ENCODE measurements at places on chromosomes 16 and 17.
A peak's percentile ranks its signal among the peaks of the same experiment; 100 is the strongest.

DNA sequence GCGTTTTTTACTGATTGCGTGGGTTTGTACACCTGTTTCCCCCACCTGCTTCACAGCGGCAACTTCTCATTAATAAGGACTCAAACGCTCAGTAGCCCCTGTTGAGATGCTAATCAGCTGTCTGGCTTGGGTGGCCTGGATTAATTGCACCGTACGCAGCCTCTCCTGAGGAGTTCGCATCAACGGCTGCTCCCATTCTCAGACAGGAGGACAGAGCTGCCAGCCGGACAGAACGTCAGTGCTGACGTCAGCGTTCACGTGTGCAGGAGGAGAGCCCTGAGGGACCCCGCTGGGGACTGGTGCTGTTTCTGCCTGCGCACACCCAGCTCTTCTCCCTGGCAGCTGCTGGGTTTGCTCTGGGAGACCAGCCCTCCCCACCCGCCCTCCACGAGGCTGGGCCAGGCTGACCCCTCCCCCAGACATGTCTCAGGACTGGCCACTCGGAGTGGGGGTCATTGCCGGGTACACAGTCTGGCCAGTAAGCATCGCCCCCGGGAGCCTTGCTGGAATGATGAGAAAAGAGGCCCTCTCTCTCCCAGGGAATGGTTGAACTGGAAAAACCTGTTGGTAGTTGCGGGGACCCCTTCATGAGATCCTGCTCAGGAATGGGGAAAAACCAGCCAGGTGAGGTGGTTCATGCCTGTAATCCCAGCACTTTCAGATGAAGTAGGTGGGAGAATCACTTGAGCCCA, 5.7 kb upstream of the BANP start:
- DNase-seq, result no peak

GRCh38 chr17:41437769-41438168, 3.0 kb downstream of the KRT38 start:
- no peak for DNase-seq

- DNase-seq, result peak; percentile 65
Measured at GRCh38 chr16:73172241-73172972, 124.5 kb upstream of the ZFHX3 start.

DNA sequence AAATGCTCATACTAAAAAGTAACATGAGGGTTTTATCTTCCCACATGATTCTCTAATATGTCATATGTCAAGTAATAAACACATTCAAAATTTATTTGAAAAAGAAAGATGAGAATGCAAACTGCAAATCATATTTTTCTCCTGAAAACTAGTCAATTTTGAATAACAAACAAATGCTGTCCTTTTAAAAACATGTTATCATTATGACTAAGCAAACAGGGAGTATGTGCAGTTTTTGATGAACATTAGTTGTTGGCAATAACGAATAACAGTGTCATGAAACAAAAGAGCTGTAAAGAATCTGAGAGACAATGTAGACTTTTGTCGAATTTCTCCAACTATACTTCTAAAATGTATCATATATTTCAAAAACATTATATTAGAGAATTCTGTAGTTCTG, 34.8 kb downstream of the RPGRIP1L start:
- DNase-seq, result no peak

GRCh38 chr16:64144617-64145016, 977.2 kb downstream of the CDH11 start:
- DNase-seq, result no peak

GRCh38 chr17:58387834-58388233, 29.5 kb downstream of the RNF43 start:
- no peak for DNase-seq

GRCh38 chr17:77836557-77837041, 121.9 kb upstream of the TNRC6C start:
- DNase-seq, result no peak

GRCh38 chr16:85349365-85350145, 237.3 kb upstream of the CIBAR2 start:
- DNase-seq, result no peak

DNA sequence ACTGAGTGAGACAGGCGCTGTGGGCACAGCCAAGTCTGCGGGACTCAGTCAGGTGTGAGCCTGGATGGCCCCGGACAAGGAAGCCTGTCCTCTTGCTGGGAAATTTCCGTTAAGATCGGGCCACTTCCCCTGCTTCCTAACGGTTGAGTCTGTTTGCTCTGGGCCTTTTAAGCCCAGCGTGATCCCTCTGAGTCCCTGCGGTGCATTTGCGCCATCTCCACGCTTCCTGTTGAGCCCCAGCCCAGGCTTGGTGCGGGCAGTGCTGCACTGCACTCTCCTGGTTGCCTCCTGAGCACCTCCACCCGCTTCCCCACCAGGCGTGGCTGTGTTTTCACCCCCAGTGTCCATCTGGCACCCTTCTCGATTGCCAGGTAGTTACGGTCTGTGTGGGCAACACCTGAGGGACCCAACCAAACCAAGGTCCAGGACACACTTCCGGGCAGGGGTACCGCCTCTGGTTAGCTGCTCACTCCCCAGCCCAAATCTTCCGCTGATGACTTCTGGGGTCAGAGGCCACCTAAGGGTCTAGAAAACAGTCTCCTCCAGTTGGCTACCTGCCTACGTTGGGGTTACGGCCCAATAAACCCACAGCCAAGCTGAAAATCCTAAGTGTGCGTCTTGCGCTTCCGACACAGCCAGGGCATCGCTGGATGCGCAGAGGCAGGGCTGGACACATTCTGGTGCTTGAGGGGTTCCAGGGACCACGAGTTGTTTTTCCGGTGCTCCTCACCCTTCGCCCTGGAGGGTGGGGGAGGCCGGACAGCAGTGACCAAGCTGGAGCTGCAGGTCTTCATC, 1.4 kb upstream of the SLC25A10 start:
- no peak for DNase-seq

DNA sequence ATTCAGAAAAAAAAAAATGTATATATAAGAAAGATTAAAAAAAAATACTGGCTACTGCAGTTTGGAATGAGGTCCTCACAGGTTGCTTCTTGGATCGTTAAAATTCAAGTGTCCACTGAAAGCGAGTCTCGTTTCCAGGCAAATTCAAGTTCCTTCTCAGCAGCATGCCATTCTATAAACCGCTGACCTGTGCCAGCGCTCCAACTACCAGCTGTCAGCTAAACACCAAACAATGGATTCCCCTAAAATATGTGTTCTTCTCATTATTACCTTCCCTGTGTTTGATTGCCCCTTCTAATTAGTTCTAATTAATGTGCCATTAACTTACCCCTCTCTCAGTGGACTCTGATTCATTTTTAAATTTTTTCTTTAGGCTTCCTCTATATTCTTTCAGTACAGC, 92.4 kb downstream of the DNAH9 start:
- no peak for DNase-seq

GRCh38 chr17:63943745-63944144, 11.6 kb upstream of the CD79B start:
- DNase-seq, result no peak

- DNase-seq, result no peak
Measured at GRCh38 chr17:4485676-4486646, 12.7 kb upstream of the SPNS2 start.

DNA sequence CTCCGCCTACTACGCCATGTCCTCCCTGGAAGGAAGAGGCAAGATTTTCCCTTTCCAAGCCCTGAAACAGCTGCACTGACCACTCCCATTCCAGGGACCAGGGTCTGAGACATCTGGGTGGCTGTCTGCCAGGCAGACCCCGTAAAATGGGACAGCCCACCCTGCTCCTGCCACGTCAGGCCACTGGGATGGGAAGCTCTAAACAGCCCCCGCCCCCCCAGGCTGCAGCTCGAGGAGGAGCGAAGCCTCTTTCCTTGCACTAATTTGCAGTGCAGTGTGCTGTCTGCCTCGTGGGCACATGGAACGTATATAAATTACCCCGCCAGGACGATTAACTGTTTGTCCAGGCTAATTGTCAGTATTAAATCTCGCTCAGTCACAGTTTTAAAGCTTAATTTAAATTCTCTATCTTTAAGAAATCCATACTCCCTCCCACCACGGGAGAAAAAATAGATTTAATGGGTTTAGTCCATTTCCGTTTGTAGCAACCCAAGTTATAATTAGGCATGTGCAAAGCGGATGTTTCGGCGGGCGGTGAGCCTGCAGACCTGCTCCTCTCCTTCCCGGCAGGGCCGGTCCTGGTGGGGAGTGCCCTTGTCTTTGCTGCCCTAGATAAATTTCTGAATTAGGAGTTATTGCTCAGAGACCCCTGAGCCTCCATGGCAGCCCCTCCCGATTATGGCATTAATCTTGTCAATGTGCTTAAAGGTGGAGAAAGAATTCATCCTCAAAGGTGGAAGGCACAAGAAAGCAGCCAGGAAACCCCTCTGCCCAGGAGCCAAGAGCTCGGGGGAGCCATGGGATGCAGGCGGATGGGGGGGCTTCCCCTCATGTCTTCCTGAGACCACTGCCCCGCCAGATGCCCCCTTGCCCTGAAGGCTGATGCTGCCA, 268.0 kb upstream of the TNRC6C start:
- no peak for DNase-seq

- no peak for DNase-seq
Measured at GRCh38 chr16:66275775-66276428, 90.6 kb upstream of the CDH5 start.

GRCh38 chr16:57620335-57621231, 7.8 kb upstream of the ADGRG1 start:
- no peak for DNase-seq

DNA sequence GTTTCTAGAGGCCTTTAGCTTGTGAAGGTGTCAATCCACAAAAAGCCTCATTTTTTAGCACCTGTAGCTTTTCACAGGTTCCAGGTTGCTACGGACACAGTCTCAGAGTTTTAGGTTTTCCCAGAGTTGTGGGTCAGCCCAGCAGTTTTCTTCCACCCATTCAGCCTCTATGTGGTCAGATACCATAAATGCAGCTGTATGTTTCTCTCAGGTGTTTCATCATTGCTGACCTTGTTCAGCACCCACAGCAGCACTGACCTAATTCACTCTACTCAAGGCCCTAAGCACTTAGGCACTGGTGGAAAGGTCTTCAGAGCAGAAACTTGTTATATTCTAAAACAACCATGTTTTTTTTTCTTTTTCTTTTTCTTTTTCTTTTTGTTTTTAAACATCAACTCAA, 15.0 kb upstream of the SPACA3 start:
- DNase-seq, result no peak

GRCh38 chr17:17855976-17856375, 19.2 kb upstream of the SREBF1 start:
- DNase-seq, result no peak

DNA sequence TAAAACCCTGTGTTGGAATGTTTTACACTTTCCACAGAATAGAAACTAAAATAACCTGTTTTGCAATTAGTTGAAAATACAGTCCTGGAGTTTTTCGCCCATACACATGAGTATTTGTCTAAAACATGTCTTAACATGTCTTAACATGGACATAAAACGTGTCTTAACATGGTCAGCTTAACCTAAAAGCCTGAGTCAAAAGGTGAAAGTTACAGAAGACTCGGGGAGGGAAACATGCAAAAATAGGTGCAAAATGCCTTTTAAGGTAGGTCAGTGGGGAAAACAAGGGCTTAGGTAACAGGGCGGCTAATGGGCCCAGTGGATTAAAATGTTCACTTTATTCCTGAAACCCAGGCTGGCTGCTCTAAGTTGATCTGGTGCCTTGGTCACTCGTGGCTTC, 56.1 kb upstream of the RBL2 start:
- DNase-seq, result no peak

- DNase-seq, result no peak
Measured at GRCh38 chr16:81832801-81833547, 53.9 kb downstream of the PLCG2 start.

DNA sequence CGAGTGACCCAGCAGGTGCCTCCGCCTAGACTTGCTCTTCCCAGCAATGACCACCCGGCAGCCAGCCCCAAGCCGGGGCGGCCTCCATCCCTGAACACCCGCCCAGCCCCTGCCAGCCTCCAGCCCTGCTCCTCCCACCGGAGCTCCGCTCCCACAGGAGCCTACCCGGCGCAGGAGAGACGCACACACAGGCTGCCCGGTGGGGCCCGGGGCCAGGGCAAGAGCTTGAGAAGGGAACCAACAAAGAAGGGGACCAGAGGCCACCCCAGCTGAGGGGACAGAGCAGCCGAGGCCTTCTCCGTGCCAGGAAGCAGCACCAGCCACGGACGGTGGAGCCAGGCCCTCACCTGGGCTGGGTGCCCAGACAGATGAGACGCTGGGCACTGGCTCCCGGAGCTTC, 13.8 kb downstream of the PKD1 start:
- no peak for DNase-seq

DNA sequence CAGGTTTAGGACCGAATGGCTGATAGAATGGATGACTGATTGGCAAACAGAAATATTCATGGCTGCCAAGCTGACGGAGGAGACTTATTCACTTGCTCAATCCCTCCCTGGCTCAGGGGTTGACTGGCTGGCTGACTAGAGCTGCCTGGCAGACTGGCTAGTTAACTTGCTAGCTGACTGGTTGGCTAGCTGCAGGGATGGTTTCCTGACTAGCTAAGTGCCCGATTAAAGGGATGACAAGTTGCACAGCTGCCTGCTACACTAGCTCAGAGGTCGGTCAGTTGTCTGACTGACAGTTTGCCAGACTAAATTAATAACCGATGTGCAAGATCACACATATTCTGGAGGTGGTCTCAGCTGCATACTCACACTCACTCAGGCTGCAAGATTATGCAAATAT, 1208.4 kb upstream of the CDH8 start:
- DNase-seq, result no peak

GRCh38 chr17:48593840-48594537, 410 bp upstream of the HOXB5 start:
- peak; percentile 63 for DNase-seq

GRCh38 chr17:42784409-42784808, 4.0 kb downstream of the WNK4 start:
- DNase-seq, result no peak

DNA sequence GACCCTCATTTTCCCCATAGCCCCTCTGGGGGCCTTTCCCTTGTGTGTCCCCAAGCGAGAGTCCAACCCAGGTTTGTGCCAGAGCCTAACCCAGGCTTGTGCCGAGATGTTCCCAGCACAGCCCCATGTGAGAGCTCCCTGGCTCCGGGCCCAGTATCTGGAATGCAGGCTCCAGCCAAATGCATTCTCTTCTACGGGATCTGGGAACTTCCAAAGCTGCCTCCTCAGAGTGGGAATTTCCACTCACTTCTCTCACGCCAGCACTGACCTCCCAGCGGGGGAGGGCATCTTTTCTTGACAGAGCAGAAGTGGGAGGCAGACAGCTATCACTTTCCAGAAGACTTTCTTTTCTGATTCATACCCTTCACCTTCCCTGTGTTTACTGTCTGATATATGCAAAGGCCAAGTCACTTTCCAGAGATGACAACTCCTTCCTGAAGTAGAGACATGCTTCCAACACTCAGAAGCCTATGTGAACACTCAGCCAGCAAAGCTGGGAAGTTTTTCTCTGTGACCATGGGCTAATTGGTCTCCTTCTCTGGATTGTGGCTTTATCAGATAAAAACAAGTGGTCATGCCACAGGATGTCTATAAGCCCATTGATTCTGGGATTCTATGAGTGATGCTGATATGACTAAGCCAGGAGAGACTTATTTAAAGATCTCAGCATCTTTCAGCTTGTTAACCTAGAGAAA, 2.5 kb upstream of the CCL2 start:
- DNase-seq, result peak; percentile 84

DNA sequence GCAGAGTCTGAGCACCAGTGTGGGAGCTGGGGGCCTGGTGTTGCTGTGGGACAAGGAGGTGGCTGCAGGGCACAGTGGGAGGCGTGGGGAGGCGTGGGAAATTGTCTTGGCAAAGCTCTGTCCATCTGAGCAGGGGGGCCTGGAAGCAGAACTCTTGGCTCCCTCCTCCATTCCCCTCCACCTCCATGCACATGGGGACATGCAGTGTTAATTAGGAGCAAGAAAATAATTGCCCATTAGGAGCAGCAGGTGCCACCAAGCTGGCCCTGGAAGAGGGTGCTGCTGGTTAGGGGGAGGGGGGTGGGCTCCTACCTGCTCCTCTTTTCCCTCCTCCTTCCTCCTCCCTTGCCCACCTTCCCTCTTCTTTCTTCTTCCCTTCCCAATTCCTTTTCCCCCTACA, 4.5 kb downstream of the TTYH2 start:
- DNase-seq, result no peak
